ENCODE measurements at places on chromosomes 2 and 18. TPM values are rescaled to one million over a fixed set of nuclear protein-coding genes. Genes with fewer than 3 reads are reported as not detected.

NR4A2 gene
- 22.1 TPM for total RNA-seq

SLC16A14 gene
- 7.8 TPM for total RNA-seq

ADRA2B gene
- 0.21 TPM for total RNA-seq

KLHL30 gene
- not detected for total RNA-seq

MSH6 gene
- 119 TPM for total RNA-seq

C2orf78 gene
- total RNA-seq, result not detected

GKN2 gene
- total RNA-seq, result not detected

HOXD9 gene
- not detected for total RNA-seq

TBR1 gene
- not detected for total RNA-seq

SCN7A gene
- total RNA-seq, result not detected

CGREF1 gene
- 9.0 TPM for total RNA-seq

L3MBTL4 gene
- total RNA-seq, result 0.11 TPM

TFCP2L1 gene
- not detected for total RNA-seq

ZNF513 gene
- 11.7 TPM for total RNA-seq

LYPD1 gene
- total RNA-seq, result not detected

HOXD13 gene
- not detected for total RNA-seq
